Activated gamma-delta T cell treated with anti-CD3 and anti-CD28 coated beads, Interleukin-2, amount 50 U/mL, for 16 hours (primary cell): ENCODE measurements at places on chromosomes 1 and 21.

DNA sequence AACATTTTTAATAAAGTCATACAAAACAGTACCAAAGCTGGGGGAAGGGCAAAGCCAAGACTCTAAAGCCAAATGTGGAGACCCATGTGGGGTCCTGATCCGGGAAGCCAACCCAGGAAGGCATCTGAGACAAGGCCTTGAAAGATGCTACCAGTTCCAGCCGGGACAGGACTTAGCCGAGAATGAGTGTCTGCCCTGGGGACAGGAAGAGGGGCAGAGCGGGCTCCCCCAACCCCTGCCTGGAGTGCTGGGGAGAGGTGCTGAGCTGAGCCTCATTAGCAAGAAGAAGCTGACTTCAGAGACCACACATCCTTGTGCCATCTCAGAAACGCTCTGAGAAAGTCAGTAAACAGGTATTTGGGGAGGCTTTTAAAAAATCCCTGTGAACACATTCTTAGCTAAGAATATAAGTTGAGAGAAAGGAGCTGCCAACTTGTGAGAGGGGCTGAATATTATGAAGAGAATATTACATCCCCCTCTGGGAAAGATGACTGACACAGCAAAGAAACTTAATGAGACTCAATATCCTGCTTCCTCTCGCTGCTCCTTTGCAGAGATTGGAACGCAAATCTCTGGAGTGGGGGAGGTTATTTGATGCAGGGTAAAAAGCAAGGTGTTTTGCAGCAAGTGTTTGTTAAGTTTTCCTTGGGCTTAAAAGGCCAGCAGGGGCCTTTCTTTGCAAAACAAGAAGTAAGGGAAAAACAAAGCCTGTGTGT, 103.3 kb upstream of the KCND3 start:
- DNase-seq = no peak

- no peak for DNase-seq
Observed at GRCh38 chr1:61752921-61753389, 10.7 kb downstream of the PATJ start.

- DNase-seq = no peak
Observed at GRCh38 chr1:192554904-192555303, 20.7 kb upstream of the RGS1 start.

- DNase-seq = no peak
Observed at GRCh38 chr1:27724961-27725373, 794 bp upstream of the FAM76A start.

- DNase-seq = no peak
Observed at GRCh38 chr1:220431554-220432239, 96.2 kb upstream of the MARK1 start.

GRCh38 chr1:30763651-30764248, 6.2 kb upstream of the LAPTM5 start:
- DNase-seq = no peak

DNA sequence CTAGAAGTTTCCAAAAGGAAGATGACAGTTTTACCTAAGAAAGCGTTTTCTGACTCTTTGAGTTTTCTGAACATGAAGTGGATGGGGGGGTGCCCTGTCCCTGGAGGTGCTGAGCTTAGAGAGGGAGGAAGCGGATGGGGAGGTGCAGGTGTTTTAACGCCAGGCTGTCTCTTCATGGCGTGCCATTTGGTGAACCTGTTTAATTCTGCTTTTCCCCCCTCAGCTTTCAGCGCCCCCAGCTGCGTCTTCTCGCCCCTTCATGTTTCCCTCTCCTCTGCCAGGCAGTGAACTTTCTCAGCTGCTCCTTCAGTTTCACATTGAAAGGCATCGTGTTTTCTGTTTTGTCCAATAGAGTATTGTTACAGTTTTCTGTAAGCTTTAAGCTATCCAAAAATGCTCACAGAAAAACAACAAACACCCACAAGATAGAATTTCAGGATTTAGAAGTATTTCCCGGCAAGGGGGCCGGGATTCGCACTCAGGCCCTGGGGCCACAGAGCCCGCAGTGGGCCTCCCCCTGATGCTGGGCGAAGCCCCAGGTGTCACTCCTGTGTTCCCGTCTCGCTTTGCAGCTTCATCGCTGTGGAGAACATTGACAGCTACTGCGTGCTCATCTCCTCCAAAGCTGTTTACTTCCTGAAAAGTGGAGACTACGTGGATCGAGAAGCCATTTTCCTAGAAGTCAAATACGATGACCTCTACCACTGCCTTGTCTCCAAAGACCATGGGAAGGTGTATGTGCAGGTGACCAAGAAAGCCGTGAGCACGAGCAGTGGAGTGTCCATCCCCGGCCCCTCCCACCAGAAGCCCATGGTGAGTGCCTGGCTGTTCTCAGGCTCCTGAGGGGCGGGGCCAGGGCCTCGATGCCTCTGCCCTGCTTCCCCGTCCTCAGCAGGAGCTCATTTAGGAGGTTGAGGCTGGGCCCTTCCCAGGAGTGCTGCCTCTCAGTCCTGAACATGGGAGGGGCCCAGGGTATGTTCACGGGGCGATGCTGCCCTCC, 111.4 kb downstream of the DHRS3 start:
- DNase-seq = no peak

GRCh38 chr1:3461934-3462275, 7.4 kb downstream of the ARHGEF16 start:
- DNase-seq = no peak

DNA sequence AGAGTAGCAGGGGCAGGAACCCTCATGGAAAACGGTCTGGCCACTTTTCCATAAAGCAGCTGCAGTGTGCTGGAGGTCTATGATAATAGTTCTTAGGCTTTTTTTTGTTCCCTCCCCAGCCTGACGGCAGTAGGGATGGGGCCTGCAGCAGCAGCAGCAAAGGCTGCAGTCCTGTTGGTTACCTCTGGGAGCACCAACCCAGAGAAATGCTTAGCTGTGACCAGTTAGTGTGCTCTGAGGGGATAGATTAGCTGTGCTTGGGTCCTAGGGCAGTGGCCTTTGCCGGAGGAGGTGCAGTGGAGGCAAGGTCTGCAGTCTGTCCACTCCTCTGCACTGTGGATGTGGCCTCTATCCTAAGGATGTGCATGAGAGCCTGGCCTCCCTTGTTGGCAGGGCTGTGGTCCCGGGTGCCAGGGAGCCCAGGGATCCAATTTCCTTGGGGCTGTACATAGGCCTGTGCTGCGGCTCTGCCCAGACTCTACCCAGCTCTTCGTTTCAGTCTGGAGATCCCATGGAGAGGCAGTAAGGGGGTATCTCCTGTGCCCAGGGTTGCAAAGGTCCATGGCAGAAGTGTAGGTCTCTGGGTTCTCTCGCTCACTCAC, 322.7 kb downstream of the PTBP2 start:
- DNase-seq = no peak

- no peak for DNase-seq
Observed at GRCh38 chr1:212684521-212685090, 15.0 kb downstream of the BATF3 start.

DNA sequence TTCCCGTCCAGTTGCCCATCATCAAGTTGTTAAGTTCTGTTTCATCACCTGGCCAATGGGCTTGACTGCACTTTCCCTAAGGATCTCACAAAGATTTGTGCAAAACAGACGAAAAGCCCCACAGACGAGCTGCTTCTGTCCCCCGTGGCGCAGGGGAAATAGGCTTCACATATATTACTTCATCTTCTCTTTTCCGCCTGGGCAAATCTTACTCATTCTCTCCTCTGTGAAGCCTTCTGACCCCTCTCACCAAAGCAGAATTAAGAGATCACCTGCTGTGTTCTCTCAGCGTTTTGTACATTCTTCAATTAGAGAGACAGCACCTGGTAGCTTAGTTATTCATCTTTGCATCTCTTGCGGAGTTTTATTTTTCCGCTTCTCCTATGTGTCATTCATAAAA, 129.8 kb downstream of the IGSF21 start:
- no peak for DNase-seq

DNA sequence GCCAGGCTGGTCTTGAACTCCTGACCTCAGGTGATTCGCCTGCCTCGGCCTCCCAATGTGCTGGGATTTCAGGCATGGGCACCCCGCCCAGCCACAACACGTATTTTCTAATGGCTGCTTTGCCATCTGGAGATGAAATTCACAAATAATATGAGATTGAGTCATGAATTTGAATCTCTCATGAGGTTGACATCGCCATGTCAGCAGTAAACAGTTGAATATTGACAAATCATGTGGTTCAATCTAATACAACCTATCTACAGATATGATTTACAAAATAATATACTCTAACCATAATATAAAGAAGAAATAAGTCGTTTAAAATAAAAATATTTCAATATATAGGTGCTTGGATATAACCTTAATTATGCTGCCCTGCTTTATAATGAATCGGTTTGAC, 42.1 kb downstream of the MYOM3 start:
- no peak for DNase-seq

GRCh38 chr21:27078915-27079314, 112.0 kb upstream of the ADAMTS5 start:
- DNase-seq = no peak

- DNase-seq = no peak
Observed at GRCh38 chr1:216670118-216670883, 52.9 kb downstream of the ESRRG start.

GRCh38 chr1:90544356-90544755, 172.7 kb downstream of the BARHL2 start:
- DNase-seq = no peak

DNA sequence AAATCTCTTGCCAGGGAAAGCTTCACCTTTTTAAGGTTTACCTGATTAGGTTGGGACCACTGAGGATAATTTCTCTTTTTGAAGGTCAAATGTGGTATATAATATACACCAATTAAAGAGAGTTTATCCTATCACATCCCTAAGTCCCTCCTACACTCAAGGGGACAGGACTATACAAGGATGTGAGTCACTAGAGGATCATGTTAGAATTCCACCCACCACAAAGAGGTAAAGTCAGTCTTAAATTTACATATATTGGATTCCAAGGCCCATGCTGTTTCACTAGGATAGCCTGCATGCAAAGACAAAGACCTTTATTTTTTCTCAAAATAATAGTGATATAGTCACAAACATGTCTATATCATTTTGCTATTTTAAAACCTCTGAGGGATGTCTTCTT, 164.4 kb downstream of the GIPC2 start:
- DNase-seq = no peak

- DNase-seq = no peak
Observed at GRCh38 chr1:177780096-177780700, 189.7 kb downstream of the SEC16B start.

GRCh38 chr1:86829321-86829720, 84.6 kb downstream of the SELENOF start:
- no peak for DNase-seq

DNA sequence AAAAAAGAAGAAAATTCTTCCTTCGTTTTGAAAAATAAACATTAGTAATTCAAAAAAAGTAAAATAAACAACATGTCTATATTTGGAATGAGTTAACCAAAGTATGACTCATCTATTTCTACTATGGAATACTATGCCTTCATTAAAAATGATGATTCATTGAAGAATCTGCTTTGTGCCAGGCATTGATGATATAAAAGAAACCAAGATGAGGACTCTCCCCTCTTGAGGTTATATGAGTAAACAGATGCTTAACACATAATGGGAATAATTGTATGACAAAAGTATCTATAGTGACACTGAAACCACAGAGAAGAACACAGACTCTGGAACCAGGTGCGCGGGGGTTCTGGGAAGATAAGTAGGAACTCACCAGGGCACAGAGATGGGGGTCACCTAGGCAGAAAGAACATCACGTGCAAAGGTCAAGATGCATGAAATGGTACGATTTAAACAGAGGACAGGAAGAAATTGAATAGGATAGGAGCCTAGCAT, 18.8 kb downstream of the ELF3 start:
- DNase-seq = no peak

GRCh38 chr1:153774026-153774595, 1.1 kb upstream of the SLC27A3 start:
- DNase-seq = no peak

- DNase-seq = no peak
Observed at GRCh38 chr1:87794788-87795614, 466.3 kb downstream of the LMO4 start.

DNA sequence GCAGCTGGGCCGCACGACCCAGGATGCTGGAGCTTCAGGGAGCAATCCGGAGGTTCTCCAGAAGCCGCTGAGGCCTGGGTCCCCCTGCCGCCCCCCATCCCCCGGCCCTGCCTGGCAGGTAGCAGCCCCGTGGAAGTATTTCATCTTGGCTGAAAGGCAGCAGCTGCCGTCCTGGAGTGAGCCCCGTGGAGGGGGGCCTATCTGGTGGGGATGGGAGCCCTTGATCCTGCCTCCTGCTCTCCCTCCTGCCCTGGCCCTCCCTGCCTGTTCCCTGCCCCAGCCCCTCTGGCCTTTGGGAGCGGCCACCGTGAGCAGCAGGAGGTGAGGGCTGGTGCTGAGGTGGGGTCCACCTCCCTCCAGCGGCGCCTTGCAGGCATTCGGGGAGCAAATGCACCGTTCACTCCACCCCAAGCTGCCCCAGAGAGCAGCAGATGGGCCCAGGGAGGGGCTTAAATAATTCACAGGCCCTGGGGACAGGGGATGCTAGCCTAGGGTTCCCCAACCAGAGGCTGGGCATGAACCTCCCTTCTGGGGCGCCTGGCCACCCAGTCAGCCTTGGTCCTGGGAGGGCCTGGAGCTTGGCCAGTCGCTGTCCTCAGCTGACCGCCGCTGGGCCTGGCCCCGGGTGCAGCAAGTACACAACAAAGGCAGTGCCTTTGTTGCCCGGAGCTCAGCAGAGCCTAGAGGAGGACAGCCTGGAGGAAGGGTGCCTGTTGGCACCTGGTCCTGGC, 23.7 kb upstream of the PLCH2 start:
- DNase-seq = no peak

- DNase-seq = no peak
Observed at GRCh38 chr21:14388282-14388681, 5.3 kb upstream of the HSPA13 start.

GRCh38 chr1:31624731-31625514, 7.4 kb downstream of the HCRTR1 start:
- DNase-seq = no peak

- DNase-seq = no peak
Observed at GRCh38 chr1:244096691-244097090, 45.6 kb downstream of the ZBTB18 start.

- no peak for DNase-seq
Observed at GRCh38 chr1:236009191-236009590, 55.7 kb downstream of the NID1 start.

DNA sequence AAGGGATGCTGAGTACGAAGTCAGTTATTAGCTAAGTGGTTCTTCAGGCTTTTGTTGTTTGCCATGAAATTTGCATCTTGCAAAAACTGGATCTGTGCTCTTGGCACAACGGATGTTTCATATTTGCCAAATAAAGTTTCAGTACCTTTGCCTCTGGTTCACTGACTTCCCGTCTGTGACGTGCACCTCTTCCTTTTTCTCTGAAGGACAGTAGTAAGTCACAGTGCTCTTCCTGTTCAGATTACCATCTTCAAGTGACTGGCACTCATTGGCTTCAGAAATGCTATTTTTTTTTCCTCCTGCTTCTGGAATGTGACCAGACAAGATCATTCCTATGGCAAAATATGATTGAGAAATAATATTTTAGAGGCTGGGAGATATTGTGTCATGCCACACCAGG, 75.9 kb upstream of the GREM2 start:
- DNase-seq = no peak

- no peak for DNase-seq
Observed at GRCh38 chr1:181643631-181644030, 160.3 kb downstream of the CACNA1E start.

- DNase-seq = no peak
Observed at GRCh38 chr1:234823191-234824176, 213.5 kb upstream of the IRF2BP2 start.
